Stimulated activated CD8-positive, alpha-beta memory T cell treated with anti-CD3 and anti-CD28 coated beads, Interleukin-7, amount 100 ng/mL, for 1 hour (primary cell): ENCODE measurements at places on chromosomes 6 and 20.

- no peak for DNase-seq
These were observed 19.3 kb downstream of the SULF2 start for GRCh38 chr20:47765691-47766594.

DNA sequence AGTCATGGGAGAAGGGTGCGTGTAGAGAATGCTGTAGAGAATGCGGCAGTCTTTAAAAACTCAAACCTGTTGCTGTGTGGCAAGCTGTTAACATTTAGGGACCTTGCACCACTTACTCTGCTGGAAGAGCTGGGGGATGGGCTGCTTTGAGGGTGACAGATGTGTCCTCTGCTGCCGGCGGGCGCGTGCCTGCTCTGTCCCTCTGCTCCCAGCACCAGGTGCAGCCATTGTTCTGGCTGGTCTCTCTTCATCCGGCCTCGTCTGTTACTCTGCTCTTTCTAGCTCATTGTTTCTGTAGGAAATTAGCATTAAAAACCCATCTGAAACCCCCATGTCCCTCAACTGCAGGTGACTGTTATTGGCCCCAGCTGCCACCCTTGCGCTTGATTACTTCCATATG is 78.5 kb downstream of the CBFA2T2 start:
- DNase-seq: no peak

DNA sequence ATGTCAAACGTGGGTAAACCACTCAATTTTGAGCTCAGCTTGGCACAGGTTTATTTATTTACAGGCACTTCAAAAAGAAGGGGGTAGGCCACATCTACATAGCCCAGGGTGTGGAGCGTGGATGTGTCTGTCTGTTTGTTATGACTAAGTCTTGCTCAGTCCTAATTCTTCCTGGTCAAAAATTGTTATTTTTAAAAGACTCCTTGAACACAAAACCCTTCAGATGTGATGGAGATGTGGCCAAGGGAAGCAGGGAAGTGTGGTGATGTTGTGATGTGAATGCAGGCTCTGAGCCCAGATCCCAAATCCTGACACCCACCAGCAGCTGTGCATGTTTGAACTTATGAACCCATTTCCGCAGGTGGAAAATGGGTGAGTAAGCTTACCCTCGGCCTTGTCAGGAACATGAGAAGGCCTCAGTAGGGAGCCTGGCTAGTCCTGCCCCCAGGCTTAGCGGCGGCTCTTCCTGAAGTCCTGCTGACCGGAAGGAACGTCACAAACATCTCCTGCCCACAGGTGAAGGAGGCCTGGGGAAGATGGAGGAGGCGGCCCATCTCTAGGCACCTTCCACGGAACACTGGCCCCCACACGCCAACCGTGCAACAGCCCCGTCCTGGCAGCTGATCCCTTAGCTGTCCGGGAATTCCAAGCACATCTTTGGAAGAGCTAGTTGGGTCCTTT is 119.7 kb downstream of the MYLK4 start:
- no peak for DNase-seq

DNA sequence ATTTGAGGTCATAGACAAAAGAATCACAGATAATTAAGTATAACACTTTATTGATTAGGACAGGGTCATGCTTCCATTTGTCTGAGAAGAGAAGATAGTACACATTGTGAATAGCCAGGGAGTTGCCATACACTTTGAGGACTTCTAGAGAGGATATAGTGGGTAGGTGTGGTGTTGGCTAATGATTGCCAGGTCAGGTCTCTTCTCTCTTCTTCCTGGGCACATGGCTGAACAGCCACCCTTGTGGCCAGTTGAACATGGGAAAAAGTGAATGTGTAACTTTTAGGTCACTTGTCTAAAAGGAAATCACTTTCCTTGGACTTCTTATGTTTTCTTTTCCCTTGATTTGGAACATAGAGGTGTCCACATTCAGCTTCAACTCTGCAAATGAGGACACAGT is 772.1 kb upstream of the MAP3K7 start:
- no peak for DNase-seq

GRCh38 chr6:118485601-118486550 is 62.2 kb upstream of the PLN start:
- no peak for DNase-seq

GRCh38 chr6:56954403-56955170 is at the start of gene BEND6:
Gene BEND6 (plus strand): TSS chr6:56955107. CDS start chr6:56981811, 26,704 bp downstream.
- DNase-seq: no peak

DNA sequence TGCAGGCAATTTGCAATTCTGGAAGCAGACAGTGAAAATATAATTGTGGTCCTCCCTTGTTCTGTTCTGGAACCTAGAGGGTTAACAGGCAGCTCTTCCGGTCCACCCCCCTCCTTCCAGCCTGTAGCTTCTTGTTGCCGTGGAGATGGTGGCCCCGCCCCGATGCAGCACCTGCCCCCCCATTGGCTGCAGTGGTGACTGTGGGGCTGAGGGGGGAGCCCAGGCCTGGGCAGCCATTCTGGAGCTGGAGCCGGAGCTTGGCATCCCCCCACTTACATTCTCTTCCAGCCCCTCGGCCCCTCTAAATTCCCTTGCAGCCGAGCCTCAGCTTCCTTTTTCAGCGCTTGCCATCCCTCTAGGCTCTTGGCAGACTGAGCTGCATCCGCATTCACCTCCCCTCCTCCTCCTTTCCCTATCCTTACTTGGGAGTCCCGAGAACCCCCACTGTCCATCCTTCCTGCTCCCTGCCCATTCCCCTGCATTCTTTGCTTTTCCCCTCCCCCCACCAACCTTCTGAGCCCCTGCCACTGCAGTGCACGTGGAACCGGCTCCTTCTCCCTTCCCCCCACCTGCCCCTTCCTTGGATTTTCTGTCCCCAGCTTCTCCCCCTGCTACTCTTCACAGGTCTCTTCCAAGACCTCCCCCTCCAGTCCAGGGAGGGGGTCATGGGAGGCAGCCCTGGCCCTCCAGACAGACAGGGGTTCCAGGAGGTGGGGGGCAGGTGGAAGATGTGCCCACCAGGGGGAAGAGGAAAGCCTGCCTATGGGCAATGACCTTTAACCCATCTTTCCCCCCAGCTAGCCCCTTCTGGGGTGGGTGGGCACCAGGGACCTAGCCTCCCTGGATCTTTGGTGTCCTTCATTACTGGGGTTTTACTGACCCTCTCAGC is 11.4 kb downstream of the SYNGAP1 start:
- peak; percentile 71 for DNase-seq

DNA sequence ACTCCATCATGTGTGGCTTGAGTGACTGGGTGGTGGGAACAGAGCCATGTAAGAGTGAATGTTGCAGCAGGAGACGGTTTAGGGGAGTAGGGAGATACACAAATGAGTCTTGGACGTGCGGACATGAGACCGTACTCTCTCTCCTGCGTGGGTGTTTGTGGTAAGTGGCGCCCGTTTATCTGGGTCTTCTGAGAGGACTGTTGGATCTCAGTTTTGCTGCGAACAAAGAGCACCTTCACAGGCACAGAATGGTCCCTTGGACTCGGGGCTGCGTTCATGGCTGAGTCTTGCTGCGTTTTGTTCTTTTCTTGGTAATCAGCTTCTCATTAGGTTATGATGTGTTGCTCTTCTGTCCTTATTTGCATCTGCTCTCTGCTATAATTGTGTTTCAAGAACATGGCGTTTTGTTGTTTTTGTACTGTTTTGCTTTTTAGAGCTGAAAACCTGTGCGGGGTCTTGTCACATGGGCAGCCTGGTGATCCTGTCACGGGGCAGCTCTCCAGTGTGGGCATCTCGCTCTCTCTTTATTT is 28.5 kb downstream of the STK35 start:
- DNase-seq: no peak

- no peak for DNase-seq
These were observed 84.6 kb downstream of the PTPN1 start for GRCh38 chr20:50594591-50595432.

- no peak for DNase-seq
These were observed 14.8 kb downstream of the APMAP start for GRCh38 chr20:24977797-24978196.

- no peak for DNase-seq
These were observed 14.5 kb downstream of the HMGN4 start for GRCh38 chr6:26552640-26553188.

DNA sequence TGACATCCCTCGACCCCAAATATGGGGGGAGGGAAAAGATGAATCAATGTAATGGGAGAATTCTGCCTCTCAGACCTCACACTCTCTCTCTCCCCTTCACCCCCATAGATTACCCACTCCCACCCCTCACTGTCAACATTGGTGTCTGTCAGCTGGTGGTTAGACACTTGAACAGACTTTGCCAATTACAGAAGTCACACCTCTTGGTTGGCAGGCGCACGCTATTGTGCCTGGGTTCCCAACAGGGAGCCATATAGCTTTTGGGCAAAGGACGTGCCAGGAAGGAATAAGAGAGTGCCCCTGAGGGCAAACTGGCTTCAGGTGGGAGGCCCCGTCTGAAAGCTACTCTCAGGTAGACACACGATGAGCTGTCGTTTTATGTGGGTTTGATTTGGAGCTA is 54.1 kb upstream of the FYN start:
- no peak for DNase-seq

DNA sequence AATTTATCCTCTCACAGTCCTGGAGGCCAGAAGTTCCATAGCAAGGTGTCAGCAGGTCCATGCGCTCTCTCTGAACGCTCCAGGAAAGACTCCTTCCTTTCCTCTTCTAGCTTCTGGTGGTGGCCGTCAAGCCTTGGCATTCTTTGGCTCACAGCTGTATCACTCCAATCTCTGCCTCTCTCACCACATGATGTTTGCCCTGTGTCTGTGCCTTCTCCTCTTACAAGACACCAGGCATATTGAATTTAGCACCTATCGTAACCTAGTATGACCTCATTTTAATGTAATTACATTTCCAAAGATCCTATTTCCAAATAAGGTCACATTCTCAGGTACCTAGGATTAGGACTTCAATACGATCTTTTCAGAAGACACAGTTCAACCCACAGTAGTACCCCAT is 428.5 kb downstream of the CD83 start:
- DNase-seq: no peak

DNA sequence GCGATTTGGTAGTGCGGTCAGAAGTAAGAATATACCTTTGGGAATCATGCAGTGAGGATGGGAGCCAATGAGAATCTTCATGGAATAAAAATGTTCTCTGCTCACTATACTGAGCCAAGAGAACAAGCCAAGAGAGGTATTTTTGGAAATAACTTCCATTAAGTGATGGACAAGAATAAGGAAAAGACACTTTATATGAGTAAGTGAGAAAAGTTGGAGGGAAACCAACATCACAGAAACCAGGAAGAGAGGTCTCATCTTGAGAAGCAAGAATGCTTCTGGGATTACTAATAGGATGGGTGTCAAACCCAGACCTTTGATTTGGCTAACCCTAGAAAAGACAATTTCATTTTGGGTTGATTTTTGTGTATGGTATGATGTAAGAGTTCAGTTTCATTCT is 181.2 kb upstream of the JAG1 start:
- no peak for DNase-seq

- DNase-seq: no peak
These were observed 71.5 kb upstream of the RIPOR2 start for GRCh38 chr6:25007269-25007699.
